SK-MEL-5 (cell line): ENCODE measurements at places on chromosomes 3 and 15. TPM values are rescaled to one million over a fixed set of nuclear protein-coding genes. Genes with fewer than 3 reads are reported as not detected.
A peak's percentile ranks its signal among the peaks of the same experiment; 100 is the strongest.

GRCh38 chr3:29635888-29636287 lies 355.0 kb downstream of the RBMS3 start:
- no peak for DNase-seq

DNA sequence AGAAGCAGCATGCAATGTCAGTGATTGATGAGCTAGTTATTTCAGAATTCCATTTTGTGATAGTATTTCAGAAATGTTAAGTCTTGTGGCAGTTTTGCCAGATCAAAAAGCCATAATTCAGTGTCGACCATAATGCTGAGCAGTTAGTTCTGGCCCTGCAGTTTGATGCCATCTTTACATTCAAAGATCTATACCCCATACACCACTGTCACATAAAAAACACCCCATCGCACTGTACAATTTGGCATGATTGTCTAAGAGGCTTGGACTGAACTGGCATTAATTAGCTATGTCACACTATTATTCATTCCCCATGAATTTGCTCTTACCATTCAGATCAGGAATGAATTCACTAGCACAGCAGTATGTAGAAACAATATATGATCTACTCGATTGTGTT lies 127.7 kb upstream of the EPHA3 start:
- DNase-seq = no peak

SPG11 gene
- total RNA-seq = 43.0 and 48.3 TPM in 2 replicates

DNA sequence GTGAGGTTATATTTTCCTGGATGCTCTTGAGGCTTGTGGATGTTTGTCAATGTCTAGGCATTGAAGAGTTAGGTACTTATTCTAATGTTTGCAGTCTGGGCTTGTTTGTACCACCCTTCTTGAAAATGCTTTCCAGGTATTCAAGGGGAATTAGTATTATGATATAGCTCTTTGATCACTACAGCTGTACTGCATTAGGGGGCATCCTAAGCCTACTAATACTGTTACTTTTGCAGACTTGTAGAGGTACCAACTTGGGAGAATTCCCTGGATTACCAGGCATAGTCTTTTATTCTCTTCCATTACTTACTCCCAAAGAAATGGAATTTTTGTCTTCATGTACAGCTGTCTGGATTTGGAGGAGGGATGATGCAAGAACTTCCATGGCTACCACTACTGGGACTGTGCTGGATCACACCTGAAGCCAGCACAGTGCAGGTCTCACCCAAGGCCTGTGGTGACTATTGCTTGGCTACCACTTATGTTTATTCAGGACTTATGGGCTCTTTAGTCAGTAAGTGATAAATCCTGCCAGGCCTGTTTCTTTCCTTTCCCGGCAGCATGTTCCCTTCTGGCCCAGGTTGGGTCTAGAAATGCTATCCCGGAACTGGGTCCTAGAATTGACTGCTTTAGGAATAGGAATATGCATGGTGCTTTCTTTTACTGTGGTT lies 402.9 kb downstream of the IL20RB start:
- DNase-seq = no peak

TGM4 gene
- total RNA-seq = not detected in 2 replicates

DNA sequence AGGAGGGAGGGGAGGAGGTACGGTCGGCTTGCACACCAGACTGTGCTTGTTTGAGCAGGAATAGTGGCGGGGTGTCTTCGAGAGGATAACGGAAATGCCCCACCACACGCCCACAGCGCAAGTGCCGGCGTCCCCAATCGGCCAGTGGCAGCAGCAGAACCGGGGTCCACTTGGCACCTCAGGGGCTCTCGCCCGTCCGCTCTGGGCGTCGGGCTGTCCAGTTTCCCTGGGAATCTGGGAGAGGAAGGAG lies 53.7 kb downstream of the CCDC54 start:
- no peak for DNase-seq

RBMS3 gene
- total RNA-seq = 5.9 and 7.5 TPM in 2 replicates

- no peak for DNase-seq
Measured at GRCh38 chr3:146496726-146497125, 27.4 kb upstream of the PLSCR2 start.

GRCh38 chr15:31280046-31280830 lies 46.4 kb upstream of the KLF13 start:
- peak; percentile 98 for DNase-seq

DNA sequence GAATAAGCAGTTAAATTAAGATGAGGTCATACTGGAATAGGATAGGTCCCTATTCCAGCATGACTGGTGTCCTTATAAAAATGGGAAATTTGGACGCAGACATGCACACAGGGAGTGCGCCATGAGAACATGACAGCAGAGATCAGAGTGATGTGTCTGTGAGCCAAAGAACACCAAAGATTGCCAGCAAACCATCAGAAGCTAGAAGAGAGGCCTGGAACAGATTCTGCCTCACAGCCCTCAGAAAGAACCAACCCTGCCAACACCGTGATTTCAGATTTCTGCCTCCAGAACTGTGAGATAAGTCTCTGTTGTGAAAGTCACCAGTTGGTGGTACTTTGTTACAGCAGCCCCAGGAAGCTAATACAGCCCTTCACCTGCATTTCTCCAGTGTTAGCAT lies 34.7 kb downstream of the EPHB1 start:
- no peak for DNase-seq

JAGN1 gene
- total RNA-seq = 42.9 and 45.2 TPM in 2 replicates
